ENCODE measurements at places on chromosomes 4 and X. TPM values are rescaled to one million over a fixed set of nuclear protein-coding genes. Genes with fewer than 3 reads are reported as not detected.
A peak's percentile ranks its signal among the peaks of the same experiment; 100 is the strongest.

DNA sequence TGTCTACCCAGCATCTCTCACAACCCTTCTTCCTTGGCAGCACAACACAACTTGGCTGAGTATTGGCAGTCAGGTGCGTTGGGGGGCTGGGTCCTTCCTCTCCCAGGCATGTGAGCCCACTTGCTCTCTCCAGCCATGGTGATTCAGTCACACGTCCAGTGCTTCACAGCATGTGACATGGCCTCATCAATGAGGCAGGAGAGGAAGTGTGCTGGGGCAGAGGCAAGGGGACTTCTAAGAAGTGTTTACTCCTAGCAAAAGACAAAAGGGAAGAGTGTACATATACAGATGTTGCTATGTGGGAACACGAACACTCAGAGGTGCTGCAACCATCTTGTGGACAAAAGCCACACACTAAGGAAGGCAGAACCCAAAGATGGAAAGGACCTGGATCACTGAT is 380.8 kb downstream of the FBXW7 start:
- no peak for DNase-seq

Gene TLR8
- not detected for total RNA-seq

DNA sequence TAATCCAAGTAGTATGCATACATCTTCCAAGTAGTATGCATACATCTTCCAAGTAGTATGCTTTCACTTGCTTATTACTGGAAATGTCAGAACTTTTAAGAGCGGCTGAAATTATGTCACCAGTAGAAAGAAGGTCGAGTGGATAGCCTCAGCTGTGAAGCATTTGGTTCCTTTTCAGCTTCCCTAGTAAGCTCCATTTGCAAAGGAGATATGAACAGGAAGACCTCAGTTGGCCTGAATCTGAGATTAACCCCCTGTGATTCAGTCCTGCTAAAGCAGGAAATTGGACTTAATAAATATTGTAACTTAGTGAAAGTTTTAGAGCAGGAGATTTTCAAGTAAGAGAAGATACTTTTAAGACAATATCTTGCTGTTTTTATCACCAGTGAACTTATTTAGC is 48.1 kb downstream of the PCDH7 start:
- no peak for DNase-seq

- no peak for DNase-seq
Observed at GRCh38 chrX:21745756-21746155, 12.2 kb downstream of the SMPX start.

- DNase-seq: peak; percentile 2
Observed at GRCh38 chrX:36908801-36909675, 99.1 kb upstream of the FAM47C start.

DNA sequence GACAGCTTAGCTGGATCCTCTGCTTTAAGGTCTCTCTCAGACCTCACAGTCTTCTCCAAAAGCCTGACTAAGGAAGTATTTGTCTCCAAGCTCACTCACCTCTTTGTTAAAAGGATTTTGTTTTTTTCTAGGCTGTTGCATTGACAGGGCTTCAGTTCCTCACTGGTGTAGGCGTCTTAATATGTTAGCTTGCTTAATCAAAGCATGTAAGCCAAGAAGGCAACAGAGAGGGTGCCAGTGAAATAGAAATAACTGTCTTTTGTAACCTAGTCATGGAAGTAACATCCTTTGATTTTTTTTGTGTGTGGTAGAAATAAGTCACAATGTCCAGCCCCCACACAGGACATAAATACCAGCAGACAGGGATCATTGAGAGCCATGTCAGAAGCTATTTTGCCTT is 58.8 kb downstream of the FIP1L1 start:
- no peak for DNase-seq

Gene RPA4
- 0.48 TPM for total RNA-seq

DNA sequence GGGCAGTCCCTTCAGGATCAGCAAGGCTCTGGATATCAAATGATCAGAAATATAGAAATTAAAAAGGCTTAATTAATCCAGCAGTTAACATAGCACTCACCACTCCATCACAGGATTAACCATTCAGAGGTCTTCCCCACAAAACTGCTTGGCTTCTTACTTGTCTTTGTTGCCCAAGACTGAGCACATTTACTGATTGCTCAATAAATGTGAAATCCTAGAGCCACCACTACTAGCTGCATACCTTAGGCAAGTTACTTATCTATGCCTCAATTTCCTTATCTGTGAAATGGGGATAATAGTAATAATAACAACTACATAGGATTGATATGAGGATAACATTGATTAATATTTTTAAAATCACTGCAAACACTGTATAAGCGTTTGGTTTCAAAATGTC is 124.2 kb downstream of the ARHGAP6 start:
- DNase-seq: no peak

GRCh38 chrX:104112326-104112951 is at the start of gene ZCCHC18:
TSS of gene ZCCHC18 (plus strand) at chrX:104112523. CDS start at chrX:104114112, 1,589 bp downstream.
- peak; percentile 66 for DNase-seq

DNA sequence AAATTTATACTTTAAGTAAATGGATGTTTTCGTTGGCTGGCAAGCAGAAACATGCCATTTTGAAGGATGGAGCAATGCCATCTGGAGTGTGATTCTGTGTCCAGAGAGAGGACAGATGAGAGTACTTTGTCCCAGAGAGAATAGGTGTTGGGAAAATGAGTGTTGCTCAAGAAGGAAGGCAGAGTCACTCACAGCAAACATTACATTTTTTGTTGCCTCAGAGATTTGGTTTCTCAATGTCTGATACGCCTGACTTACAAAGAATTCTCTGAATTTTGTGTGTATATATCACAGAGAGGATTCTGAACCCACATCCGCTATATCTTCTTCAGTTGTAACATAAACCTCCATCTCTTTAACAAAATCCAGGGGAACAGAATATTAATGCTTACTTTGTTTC is 102.8 kb upstream of the PCDH18 start:
- no peak for DNase-seq

- peak; percentile 92 for DNase-seq
Observed at GRCh38 chr4:19689511-19689910, 562.2 kb upstream of the SLIT2 start.
